A172 (cell line): ENCODE measurements at places on chromosomes 6 and 20. TPM values are rescaled to one million over a fixed set of nuclear protein-coding genes. Genes with fewer than 3 reads are reported as not detected.

DNA sequence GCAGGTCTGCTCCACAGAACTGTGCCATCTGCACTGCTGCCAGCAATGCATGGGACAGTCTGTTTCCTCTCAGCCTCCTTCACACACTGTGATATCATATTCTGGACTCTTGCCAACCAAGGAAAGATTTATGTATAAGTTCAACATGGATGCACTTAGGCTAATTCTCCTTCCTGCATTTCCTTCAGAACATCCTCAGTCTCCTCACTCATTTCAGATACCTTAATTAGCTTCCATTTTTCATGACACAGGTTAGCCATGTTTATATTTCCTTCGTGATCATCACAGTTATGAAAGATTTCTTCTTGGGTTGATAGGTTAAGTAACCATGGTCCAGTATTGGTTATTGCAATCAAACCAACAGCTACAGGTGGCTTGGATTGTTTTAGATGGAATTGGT, 46.4 kb upstream of the DDR1 start:
- DNase-seq = no peak

DNA sequence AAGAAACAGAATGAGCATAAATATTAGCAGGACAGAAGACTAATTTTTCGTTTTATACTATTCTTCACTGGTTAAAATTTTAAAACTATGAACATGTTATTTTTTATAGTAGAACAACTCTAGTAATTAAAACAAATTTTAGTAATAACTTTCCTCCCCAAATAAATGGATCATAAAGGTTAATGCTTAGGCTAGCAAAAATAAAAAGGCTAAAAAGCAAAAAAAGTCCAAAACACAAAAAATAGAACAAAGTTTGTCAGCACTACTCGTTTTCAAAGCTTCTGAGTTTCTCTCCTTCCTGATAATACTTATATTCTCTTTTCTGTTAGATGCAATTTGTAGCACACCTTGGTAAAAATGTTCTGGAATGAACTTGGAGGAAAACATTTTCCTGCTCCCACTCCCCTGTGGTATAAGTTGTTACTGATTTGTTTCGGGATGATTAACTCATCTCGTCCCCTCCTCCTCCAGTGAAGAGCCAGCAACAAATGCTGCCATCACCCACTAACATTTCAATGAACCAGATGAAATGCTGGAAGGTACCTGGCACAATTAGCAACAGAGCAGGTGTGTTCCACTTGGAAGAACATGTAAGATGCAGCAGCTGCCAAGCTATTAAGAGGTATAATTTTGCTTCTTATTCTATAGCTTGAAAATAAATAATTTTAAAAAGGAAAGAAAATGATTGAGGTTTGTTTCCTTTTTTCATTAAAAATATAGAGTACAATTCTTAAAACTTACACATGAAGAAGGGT, 130.5 kb downstream of the MYB start:
- no peak for DNase-seq

- DNase-seq = no peak
Observed at GRCh38 chr20:12965212-12965869, 43.4 kb upstream of the SPTLC3 start.

GRCh38 chr6:14748679-14749078, 497.2 kb upstream of the JARID2 start:
- no peak for DNase-seq

The ATXN1 gene
- total RNA-seq = 11.4 and 12.4 TPM in 2 replicates
